ENCODE measurements at places on chromosomes 2 and 18. TPM values are rescaled to one million over a fixed set of nuclear protein-coding genes. Genes with fewer than 3 reads are reported as not detected.

The REG3G gene
- total RNA-seq, result not detected

The IL18R1 gene
- 5.1 TPM for total RNA-seq

The FBLN7 gene
- 0.96 TPM for total RNA-seq

The PMAIP1 gene
- 45.5 TPM for total RNA-seq

All from tracheal epithelial cell (primary cell).